ENCODE measurements at places on chromosomes 12 and 14.

- no peak for DNase-seq
Measured at GRCh38 chr12:113232089-113232839, 11.0 kb downstream of the TPCN1 start.

- DNase-seq = no peak
Measured at GRCh38 chr12:99092100-99092851, 447.2 kb downstream of the APAF1 start.

- DNase-seq = no peak
Measured at GRCh38 chr12:102722147-102722546, 194.9 kb downstream of the PAH start.

GRCh38 chr12:75599061-75599460 is 87.7 kb upstream of the KRR1 start:
- no peak for DNase-seq

GRCh38 chr12:131375261-131375971 is 335.5 kb upstream of the SFSWAP start:
- DNase-seq = no peak

- no peak for DNase-seq
Measured at GRCh38 chr12:56462565-56462964, 5.8 kb upstream of the SPRYD4 start.

- no peak for DNase-seq
Measured at GRCh38 chr12:31588976-31589375, 2.0 kb downstream of the DENND5B start.

GRCh38 chr14:72801381-72801812 is 92.5 kb downstream of the DPF3 start:
- DNase-seq = no peak

- DNase-seq = no peak
Measured at GRCh38 chr14:39977198-39977597, 545.0 kb upstream of the FBXO33 start.

DNA sequence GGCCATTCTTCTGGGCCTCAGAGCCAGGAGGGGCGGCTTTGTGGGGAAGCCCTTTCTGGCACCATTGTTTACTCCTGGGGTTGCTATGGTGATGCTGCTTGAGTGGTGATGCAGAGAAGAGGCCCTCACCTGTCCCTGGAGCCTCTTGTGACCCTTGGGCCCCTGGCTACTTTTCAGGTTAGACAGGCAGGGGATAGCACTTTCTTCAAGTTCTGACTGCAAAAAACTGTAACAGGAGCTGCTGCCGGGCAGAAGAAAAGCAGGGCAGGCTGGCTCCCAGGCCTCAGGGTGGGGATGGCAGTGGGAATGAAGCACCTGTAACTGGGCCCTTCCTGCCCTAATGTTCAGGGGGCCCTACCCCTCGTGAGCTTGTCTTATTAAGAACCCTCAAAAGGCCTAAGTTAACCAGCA is at the start of gene TEX52:
TSS of gene TEX52 (minus strand) at position 19 of the 411 bp plus-strand sequence. CDS start at position 6, 13 bp downstream.
- no peak for DNase-seq

DNA sequence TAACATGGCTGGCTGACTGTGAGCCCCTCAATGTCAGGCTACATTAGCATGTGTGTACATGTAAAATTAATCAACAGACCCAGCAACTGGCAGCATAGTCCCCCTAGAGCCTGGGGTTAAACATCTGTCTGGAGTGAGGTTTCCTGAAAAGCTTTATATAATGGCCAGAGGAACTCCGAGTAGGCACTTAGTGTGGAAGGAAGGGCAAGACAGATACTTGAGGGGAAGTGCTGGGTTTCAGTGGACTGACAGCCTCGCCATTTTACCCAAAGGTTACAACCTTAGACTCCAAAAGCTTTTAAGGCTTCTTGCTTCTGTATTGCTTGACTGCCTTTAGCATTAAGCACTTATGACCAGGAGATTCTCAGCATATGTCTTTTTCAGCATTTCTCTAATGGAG is 430.8 kb downstream of the FLRT2 start:
- DNase-seq = no peak

DNA sequence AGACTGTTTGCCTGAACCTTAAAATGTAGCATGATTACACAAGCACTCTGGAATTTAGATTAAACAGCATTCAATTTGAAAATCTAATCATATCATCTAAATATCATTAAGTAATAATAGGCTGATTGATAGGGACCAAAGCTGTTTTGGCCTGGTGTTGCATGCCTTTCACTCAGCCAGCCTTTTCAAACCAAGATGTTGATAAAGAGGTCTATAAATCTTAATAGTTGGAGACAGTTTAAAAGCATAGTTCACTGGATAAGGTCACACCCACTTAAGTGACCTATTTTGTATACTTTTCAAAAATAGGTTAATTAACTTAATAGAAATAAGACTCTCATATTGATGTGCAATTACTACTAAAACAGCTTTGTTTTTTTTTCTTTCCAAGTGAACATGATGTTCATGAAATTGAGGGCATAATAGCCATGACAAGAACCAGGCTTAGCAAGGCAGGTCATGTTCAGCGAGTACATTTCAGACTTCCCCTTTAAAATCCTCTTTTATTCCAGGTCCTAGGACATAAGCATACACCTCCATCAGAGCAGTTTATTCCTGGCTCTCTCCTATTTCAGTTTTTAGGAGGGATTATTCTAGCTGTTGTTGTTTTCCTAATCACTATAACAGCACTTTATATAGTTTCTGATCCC is 349.0 kb downstream of the RAD51B start:
- DNase-seq = no peak

DNA sequence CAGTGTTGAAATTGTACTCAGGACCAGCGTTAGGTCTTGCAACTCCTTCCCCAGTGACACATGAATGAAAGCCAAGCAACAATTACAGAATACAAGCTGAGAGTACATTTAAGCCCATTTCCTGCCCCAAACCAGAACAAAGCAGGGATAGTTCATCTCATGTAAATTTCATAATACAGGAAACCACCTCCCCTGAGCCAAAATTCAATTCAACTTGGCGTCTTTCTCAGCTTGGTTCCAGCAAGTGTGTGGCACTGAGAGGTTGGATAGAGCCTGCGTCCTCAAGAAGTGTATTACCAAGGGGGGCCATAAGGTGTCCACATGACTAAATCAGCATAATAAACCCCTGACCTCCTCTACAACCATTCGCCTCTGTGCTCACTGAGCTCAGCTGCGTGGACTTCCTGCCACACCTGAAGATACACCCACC is 278.9 kb upstream of the CRY1 start:
- DNase-seq = no peak

DNA sequence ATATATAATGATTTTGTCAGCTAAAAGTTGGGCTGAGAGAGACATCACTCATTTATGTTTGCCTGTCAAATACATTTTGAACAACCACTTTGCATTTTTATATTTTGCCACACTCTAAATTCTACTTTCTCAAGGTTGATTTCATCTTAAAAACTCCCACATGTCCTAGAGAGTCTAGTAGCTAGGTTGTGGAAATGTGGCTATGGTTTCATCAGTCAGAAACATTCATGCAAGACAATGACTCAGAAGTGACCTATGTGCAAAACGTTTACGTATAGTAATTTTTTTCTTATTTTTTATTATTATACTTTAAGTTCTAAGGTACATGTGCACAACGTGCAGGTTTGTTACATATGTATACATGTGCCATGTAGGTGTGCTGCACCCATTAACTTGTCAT is 27.4 kb upstream of the PRKD1 start:
- no peak for DNase-seq

- no peak for DNase-seq
Measured at GRCh38 chr14:54840336-54840735, 62.3 kb downstream of the GCH1 start.

DNA sequence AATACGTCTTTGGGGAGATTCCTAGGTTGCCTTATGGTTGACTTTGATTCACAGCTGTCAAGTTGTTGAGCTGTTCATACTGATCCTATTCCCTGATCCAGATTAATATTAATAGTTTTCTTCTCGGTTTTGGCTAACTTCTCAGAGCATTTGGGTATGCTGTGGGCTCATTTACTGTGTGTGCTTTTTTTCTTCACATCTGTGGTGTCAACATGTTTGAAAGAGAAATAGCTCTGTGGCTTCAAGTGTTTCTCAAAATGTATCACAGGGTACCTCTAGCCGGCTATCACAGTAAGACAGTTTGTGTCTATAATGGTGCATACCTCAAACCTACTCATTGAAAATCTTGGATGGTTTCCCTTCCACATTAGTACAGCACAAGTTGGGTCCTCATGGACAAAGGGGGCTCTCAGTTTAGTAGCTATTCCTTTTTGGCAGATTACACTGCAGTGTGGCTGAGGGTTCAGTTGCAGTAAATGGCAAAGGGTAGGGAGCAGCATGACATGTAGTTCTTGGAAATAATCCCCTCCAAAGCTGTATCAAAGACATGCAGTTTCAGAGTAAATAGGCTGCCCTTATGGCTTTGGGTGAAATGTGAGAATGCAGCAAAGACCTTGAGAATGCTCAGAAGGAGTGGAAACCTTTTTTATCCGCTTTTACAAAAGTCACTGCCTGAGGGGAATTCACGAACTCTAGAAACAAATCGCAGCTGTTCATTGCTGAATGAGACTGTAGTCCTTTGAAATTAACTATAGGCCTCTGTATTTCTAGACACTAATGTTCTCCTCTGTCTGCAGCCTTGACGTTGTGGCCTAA is 102.4 kb upstream of the ATF1 start:
- DNase-seq = no peak

- DNase-seq = no peak
Measured at GRCh38 chr14:73771848-73772638, 57.9 kb upstream of the PNMA1 start.

- DNase-seq = no peak
Measured at GRCh38 chr14:31545328-31545727, 15.9 kb upstream of the NUBPL start.

DNA sequence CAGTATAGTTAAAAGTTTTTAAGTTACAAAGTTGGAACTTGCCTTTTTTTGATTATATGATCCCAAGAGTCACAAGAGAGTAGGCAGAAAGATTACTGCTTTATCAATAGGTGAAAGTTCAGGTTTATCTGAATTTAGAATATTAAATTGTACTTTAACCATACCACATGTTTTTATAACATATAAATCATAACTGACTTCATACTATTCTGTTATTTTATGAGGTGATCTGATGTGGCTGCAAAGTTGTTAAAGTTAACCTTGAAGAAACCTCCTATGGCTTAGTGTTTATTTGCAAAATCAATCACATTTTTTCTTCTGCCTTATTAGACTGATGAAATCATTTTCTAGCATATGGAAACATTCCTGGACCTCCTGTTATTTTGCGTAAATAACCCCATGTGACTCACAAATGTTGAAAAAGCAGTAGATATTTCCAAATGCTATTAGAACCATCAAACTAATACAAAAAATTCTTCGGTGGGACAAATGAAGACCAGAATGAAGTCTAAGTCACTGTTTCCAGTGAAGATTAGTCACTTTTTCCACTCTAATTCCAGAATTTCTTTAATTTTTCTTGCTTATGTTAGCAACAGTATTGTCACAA is 132.1 kb downstream of the RAD51B start:
- no peak for DNase-seq

DNA sequence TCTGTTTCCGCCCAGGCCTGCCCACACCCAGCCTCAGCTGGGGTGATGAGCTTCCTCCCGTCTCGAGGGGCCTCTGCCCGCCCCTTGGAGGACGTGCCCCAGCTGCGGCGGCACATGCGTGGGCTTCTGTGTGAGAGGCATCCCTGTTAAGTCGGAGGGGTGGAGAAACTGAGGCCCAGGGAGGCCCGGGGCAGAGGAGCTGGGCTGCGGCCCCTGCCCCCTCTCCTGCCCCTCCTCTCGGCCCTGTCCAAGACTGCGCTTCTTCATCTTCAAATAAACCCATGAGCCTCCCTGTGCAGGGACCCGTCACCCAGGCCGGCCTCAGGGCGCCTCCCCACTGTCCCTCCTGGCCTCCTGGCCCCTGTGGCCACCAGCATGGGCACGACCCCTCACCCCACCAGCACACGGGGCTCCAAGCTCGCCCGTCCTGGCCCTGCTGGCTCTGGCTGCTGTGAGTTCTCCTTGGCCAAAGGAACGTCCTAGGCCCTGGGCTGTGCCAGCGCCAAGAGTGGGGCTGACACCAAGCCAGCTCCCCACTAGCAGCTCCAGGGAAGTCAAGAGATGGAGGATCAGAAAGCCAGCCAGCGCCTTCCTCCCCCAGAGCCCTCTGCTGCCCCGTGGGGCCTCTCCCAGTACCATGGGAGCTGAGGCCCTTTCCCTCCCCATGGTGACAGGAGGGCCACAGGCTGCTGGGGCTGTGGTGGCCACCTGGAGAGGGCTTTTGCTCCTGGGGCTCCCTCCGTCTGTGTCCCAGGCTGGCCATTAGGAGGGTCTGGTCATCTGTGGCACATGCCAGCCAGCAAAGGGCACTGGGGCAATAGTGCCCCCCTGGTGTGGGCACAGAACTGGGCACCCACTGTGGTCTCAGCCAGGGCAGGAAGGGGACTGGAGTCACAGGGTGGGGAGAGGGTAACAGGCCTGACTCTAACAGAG is 180.4 kb downstream of the KIF26A start:
- DNase-seq = no peak

GRCh38 chr12:46825591-46826414 is at the start of gene SLC38A4:
SLC38A4 (minus strand) TSS chr12:46825997; CDS start chr12:46793071, 32,926 bp downstream.
- DNase-seq = no peak

GRCh38 chr14:103762036-103762435 is 46.4 kb downstream of the ZFYVE21 start:
- no peak for DNase-seq

DNA sequence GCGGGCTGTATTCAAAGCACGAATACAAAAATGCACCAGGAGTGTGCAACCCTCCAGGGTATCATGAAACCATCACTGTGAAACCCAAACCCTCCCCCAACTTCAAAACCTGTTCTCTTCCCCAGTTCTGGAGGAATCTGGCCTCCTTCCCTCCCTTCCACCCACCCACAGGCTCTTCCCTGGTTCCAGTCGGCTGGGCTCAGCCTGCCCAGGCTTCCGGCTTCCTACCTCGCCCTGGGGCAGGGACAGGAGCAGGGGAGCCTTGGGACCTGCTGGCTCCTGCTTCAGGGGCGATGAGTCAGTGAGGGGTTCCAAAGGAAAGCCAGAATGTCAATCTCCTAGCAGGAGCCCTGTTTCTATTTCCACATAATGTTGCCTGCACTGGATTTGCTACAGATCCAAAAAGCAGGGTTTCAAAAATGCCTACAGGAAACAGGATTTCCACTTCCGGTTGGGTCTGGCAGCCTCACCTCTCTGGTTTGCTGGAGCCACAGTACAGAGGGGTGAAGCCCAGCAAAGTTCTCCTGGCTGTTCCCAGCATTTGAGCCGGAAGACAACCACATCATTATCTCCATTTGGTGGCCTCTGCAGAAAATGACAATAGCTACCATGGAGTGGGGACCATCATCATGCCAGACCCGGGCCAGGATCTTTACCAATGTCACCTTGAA is 278.3 kb downstream of the DPF3 start:
- DNase-seq = no peak
